ENCODE measurements at places on chromosomes 4 and X. TPM values are rescaled to one million over a fixed set of nuclear protein-coding genes. Genes with fewer than 3 reads are reported as not detected.

The GPR50 gene
- polyA plus RNA-seq, result not detected

The FMR1NB gene
- not detected for polyA plus RNA-seq

The STK32B gene
- 2.1 TPM for polyA plus RNA-seq

The PTTG2 gene
- 0.56 TPM for polyA plus RNA-seq

The TLR6 gene
- 0.58 TPM for polyA plus RNA-seq

The UGT2A3 gene
- not detected for polyA plus RNA-seq

The XAGE1A gene
- polyA plus RNA-seq, result not detected

The REELD1 gene
- 0.13 TPM for polyA plus RNA-seq

The CDX4 gene
- not detected for polyA plus RNA-seq

The ALPK1 gene
- 11.8 TPM for polyA plus RNA-seq

The HS3ST1 gene
- polyA plus RNA-seq, result 15.8 TPM

The RTL3 gene
- polyA plus RNA-seq, result 0.03 TPM

GRCh38 chr4:121278811-121279368, 101.9 kb downstream of the QRFPR start:
- no peak for DNase-seq

- DNase-seq, result no peak
Measured at GRCh38 chrX:136322064-136322463, 21.3 kb downstream of the ADGRG4 start.

DNA sequence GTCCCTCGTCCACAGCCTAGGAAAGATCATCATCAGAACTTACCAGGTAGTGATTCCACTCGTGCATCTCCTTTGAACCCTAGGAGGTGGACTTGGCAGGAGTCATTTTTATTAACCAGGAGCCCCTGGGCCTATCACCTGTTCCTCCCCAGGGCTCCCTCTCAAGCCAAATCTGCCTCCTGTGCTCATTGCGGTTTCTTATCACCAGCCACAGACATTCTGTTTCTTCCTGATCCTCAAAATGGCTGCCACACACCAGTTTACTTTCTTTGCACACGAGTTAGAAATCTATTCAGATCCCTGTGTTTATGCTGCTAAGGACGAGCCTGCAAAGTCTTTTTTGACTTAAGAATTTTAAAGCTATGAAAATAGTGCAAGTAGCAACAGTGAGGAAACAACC, 354.5 kb upstream of the BOD1L1 start:
- DNase-seq, result no peak

GRCh38 chr4:2417226-2417764, 1.1 kb downstream of the ZFYVE28 start:
- no peak for DNase-seq

GRCh38 chr4:66284991-66285451, 614.7 kb upstream of the EPHA5 start:
- DNase-seq, result no peak

DNA sequence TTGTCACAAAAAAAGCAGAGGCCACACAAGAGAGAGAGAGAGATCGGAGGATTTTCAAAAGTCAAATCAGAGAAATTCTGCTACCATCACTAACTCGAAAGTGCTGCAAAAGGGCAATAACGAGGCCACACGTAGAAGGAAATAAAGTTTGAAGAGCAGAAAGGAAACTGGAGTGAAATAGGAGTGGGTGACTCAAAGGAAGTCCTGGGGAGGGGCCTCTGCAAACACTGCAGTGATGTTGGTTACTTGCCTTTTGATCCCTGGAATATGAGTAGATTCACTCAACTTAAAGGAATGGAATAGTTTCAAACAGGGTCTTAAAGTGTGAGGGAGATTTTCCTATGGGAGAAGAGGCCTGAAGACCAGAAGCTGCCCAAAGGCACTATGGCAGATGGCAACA, 663.4 kb upstream of the LCORL start:
- no peak for DNase-seq

DNA sequence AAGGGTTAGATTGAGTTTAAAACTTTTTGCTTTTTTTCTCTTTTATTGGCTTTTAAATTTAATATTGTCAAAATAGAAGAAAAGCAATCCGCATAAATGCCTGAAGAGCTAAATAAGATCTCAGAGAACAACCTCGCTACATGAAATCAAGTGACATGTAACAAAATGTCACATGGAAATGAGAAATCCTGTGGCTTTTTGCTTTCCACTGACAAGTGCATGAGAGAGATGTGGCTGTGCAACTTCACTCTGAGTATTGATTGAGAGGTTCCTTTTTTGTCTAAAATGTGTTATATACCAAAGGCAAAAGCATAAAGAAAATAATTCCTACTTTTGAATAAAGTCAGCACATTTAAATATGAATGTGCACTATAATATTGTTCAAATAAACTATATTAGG, 263.5 kb downstream of the MAPK10 start:
- DNase-seq, result no peak

DNA sequence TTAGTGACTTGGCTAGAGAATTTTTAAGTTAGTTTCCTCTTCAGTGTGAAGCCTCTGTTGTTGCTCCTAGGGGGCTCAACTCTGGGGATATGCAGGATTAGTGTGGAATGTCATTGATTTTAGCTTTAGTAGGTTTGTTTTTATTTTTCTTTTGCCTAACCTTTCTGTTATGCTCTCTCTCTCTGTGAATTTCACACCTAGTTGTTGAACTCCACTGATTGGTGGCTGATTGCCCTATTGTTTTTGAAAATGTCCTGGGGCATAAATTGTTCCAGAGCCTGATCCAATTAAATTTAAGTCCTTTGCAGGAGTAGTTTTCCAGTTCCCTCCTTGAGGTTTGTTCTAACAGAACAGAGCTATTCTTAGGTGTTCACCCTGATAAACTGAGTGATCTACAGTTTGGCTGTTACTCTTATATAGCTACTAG, 393.3 kb upstream of the CTSO start:
- no peak for DNase-seq

DNA sequence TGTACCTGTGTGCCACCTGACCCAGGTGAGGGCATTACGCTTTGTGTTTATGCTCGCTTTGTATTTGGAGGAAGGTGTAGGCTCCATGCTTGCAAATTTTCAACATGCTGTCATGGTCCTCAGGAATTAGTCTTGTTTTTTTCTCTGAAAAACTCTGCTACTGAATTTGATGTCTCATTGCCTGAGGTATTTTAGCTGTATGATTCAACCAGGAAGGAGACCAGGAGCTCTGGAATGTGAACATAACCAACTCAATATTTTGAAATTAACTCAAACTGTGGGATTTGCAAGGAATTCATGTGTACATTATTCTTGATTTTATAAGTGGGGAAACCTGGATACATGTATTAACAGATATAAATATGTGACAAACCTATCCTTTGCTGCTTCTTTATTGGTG, 134.1 kb downstream of the SLC4A4 start:
- no peak for DNase-seq

DNA sequence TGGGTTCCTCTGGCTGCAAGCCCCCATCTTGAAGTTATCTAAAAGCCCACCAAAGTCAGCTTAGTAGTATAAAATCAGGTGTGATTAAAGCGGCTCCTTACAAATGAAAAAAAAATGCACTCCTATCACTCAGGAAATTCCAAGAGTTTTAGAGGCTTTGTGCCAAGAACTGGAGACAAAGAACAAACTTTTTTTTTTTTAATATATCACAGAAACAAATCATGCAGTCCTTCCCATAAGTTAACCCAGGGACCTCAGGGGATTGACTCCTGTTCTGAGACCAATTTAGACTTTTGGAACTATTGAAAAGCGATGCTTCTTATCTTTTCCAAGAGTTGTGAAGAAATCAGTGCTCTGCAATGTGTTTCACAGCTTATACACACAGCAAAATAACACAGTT, 53.6 kb downstream of the HHIP start:
- DNase-seq, result no peak

GRCh38 chr4:59243038-59243437, 1957.1 kb upstream of the ADGRL3 start:
- DNase-seq, result no peak

- no peak for DNase-seq
Measured at GRCh38 chr4:96162636-96163035, 322.7 kb downstream of the PDHA2 start.

DNA sequence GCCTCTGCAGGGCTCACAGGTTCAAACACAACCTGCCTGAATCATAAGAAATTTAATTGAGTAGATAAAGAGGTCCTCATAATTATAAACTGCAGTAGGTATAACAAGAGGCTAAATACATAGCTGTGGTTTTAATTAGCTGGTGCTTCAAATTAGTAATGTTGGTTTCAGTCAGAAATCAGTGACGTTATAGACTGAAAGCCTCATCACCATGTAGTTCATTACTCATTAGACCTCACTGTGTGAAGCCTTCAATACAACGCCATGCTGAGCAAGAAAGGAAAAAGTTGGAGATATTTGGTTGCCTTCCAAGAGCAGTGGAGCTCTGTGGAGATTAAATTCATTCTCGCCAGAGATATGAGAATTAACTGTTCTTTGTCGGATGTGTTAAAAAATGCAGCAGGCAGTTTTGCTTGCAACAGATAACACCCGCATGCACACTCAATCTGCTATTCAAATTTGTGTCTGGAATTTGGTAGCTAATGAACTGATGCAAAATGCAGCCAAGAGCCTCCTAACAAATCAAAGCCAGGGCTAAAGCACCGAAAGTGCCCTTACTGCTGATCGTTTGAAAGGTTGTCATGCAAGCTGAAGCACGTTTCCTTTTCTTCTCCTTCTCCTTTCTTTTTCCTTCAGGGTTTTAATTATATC, 148.9 kb downstream of the AFF2 start:
- no peak for DNase-seq

DNA sequence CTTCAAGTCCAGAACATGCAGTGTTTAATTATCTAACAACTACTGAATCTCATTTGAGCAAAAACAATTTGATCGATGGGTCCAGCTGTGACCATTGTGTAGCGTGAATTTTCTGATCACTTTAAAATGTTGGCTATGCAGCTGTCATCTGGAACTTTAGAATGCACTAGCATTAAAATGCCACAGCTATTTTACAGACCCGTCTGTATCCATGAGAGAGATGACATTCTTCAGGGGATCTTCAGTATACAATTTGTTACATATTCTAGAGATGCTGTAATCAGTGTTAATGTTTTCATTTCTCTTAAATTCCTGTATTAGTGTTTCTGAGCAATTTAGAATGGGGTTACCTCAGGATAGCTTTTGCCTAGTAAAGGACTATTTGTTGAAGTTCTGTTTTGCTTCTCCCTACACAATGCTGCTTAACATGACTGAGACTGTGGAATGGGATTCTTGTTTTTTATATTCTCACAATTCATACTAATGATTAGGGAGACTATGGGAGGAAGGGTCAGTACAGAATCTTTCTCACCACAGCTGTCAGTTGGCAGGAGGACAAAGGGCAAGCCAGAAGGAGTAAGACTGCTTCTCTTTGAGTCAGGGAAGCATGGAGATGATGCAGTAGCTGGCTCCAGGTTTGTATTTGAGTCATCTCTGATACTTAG, 13.2 kb upstream of the CTSO start:
- DNase-seq, result no peak

GRCh38 chr4:137909529-137910309, 332.4 kb downstream of the SLC7A11 start:
- no peak for DNase-seq

DNA sequence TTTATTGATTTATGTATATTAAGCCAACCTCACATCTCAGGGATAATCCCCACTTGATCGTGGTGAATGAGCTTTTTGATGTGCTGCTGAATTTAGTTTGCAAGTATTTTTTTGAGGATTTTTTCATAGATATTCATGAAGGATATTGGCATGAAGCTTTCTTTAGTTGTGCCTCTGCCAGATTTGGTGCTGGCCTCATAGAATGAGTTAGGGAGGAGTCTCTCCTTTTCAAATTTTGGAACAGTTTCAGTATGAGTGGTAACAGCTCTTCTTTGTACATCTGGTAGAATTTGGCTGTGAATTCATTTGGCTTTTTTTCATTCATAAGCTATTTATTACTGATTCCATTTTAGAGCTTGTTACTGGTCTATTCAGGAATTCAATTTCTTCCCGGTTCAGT, 197.2 kb upstream of the NDST4 start:
- DNase-seq, result no peak

GRCh38 chrX:44203791-44204190, 139.7 kb downstream of the EFHC2 start:
- no peak for DNase-seq

DNA sequence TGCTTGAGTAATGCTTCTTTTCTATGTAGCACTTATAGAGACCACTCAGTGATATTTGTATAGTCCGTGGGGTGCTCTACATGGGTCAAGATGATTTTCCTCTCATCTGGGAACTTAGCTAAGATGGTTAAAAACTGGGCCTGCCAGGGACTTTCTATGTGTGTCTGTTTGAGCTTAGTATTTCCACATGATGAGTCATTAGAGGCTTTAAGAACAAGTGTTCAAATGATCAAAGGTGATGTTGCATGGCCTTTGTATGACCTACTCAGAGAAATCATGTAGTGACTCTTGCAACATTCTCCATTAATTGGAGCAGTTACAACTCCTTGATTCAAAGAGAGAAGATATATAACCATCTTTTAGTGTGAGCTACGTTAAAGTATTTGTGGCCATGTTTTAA, 1480.5 kb upstream of the IGFBP7 start:
- no peak for DNase-seq

All from urinary bladder (tissue), 4 donors.